B cell (primary cell): ENCODE measurements at places on chromosomes 11 and 22. TPM values are rescaled to one million over a fixed set of nuclear protein-coding genes. Genes with fewer than 3 reads are reported as not detected.

Gene USP2
- not detected in 2 replicates for total RNA-seq

Gene NRXN2
- total RNA-seq, result 0.52 TPM in 1 of 2 replicates, not detected in the other

Gene UCP2
- 613 and 652 TPM in 2 replicates for total RNA-seq

Gene PRDM10
- total RNA-seq, result 17.5 and 18.1 TPM in 2 replicates

Gene TTC17
- 176 and 182 TPM in 2 replicates for total RNA-seq

Gene LRRC75B
- 1.3 TPM in 2 replicates for total RNA-seq

Gene GSTT2B
- not detected in 2 replicates for total RNA-seq

Gene ABCC8
- 0.17 and 1.1 TPM in 2 replicates for total RNA-seq

Gene POU2AF1
- total RNA-seq, result 404 and 407 TPM in 2 replicates

Gene CASP5
- 0.29 TPM in 1 of 2 replicates, not detected in the other for total RNA-seq

Gene GDPD4
- not detected in 2 replicates for total RNA-seq

Gene LRRC10B
- total RNA-seq, result not detected in 2 replicates

Gene BRSK2
- 0.79 and 1.5 TPM in 2 replicates for total RNA-seq

Gene DDIAS
- total RNA-seq, result 1.7 and 2.4 TPM in 2 replicates

Gene CCDC15
- 1.8 TPM in 2 replicates for total RNA-seq

Gene OOSP4A
- total RNA-seq, result not detected in 2 replicates

Gene CARNS1
- total RNA-seq, result 24.1 and 25.9 TPM in 2 replicates

Gene MS4A3
- not detected in 2 replicates for total RNA-seq

Gene PGA4
- not detected in 2 replicates for total RNA-seq

Gene APOA4
- not detected in 2 replicates for total RNA-seq

Gene SCGB1A1
- not detected in 2 replicates for total RNA-seq

Gene ISX
- total RNA-seq, result not detected in 2 replicates

Gene ANGPTL5
- total RNA-seq, result not detected in 2 replicates

Gene MCHR1
- total RNA-seq, result not detected in 2 replicates

Gene HBB
- 378 and 385 TPM in 2 replicates for total RNA-seq

Gene MMP13
- not detected in 2 replicates for total RNA-seq

Gene MS4A7
- 27.2 and 29.1 TPM in 2 replicates for total RNA-seq

Gene TBCEL
- total RNA-seq, result 20.2 and 22.8 TPM in 2 replicates

Gene ANO5
- total RNA-seq, result not detected in 2 replicates

Gene MIOX
- total RNA-seq, result not detected in 2 replicates

Gene GPR83
- total RNA-seq, result 0.32 and 0.37 TPM in 2 replicates

Gene SYCE3
- total RNA-seq, result not detected in 2 replicates

Gene MYRF
- 0.27 and 0.34 TPM in 2 replicates for total RNA-seq
